ENCODE measurements at places on chromosomes 12 and 14.

DNA sequence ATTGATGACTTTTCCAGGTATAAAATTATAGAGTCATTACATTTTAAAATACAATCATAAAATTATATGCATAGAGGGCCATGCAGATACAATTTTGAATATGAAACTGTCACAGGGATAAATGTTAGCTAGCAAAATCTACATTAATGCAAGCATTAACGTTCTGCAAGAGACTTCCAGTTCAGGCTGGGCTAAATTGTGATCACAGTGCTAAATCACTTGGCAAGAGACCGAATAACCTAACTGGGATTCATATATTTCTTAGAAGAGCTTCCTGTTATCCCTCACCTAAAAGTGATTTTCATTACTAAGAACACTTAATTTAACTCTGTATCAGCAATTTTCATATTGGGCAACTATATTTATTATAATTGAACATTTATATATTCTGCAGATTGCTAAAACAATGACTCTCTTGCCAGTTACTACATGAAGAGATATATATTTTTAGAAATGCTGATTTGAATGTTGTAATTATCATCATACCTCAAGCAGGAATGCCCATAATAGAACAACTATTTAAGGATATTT is 83.2 kb downstream of the MGAT4C start:
- DNase-seq = no peak

- DNase-seq = no peak
Measured at GRCh38 chr12:22437031-22437806, 102.7 kb upstream of the ST8SIA1 start.

- no peak for DNase-seq
Measured at GRCh38 chr12:68177562-68177961, 18.0 kb upstream of the IFNG start.

DNA sequence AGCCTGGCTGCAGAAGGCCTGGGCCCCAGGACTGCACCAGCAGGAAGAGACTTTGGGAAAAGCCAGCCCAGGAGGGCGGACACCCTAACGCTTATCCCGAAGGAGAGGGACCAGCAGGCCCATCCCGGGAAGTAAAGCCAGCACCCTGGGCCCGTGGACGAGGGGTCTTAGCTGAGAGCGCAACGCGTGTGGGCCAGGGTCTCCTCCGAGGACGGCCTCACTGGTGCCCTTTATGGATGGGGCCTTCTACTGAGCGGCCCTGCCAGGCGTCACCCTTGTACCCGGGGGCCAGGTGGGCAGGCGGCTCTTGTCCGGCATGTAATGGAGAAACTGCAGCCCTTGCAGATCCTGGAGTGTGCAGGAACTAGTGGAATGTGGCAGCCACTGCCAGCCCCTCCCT is 14.1 kb downstream of the TEDC1 start:
- DNase-seq = no peak

DNA sequence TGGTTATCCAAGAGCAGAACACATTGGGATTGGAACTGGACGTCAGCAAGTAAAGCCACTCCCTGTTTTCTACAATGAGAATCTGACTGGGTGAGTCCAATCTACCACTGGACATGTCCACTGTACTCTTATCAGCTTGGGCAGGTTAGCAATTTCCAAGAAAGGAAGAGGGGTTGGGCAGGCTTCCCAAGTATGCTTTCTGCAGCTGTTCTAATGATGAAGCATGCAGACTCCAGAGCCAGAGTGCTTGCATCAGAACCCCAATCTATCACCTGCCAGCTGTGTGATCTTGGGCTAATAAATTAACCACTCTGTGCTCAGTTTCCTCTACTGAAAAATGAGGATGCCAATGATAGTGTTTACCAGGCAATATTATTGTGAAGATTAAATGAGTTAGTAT is 92.0 kb downstream of the EMP1 start:
- DNase-seq = no peak

DNA sequence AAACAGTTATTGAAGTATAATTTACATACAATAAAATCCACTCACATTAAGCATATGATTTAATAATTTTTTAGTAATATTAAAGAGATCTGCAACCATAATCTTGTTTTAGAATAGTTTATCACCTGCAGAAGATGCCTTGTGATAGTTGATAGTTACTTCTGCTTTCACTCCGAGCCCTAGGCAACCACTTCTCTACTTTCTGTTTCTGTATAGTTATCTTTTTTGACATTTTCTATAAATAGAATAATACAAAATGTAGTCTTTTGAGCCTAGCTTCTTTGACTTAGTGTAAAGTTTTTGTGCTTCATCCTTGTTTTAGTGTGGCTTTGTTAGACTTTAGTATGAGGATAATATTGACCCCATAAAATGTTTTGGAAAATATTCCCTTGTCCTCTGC is 111.0 kb downstream of the MNAT1 start:
- DNase-seq = no peak

- no peak for DNase-seq
Measured at GRCh38 chr12:2673966-2674810, 120.6 kb upstream of the FKBP4 start.

- DNase-seq = peak; percentile 49
Measured at GRCh38 chr12:2902272-2902880, 11.7 kb downstream of the TULP3 start.

GRCh38 chr12:94460616-94460959 is 921 bp upstream of the CEP83 start:
- no peak for DNase-seq

GRCh38 chr12:46177837-46178608 is 90.8 kb downstream of the SLC38A1 start:
- no peak for DNase-seq

Data from adipocyte (in vitro differentiated cells).